Activated T-helper 1 cell treated with anti-CD3 and anti-CD28 coated beads, Interleukin-12 subunit alpha, Interleukin-12 subunit beta, Interleukin-2, Interleukin-4 antibody, amounts not matched to agents 30 ng/mL and 10 ng/mL and 1 ng/mL, durations not matched to agents 14 hours and 24 hours and 36 hours (primary cell): ENCODE measurements at places on chromosomes 5 and 9. TPM values are rescaled to one million over a fixed set of nuclear protein-coding genes. Genes with fewer than 3 reads are reported as not detected.
A peak's percentile ranks its signal among the peaks of the same experiment; 100 is the strongest.

DNA sequence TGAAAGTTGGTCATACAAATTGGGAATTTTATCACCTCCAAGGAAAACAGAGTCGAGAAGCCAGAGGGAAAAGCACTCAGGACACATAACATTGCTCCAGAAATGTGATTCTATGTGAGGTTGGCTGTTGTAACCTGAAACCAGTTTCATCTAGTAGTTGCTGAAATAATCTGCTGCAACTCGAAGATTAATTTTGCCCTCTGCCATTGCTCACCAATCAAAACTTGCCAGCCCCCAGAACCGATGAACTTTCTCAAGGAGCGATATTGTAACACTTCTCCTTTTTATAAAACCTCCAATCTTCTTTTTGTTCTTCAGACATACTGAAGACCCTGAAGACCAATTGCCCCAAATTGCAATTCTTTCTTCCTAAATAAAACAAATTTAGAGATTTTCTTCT, 31.1 kb downstream of the C5orf58 start:
- H3K4me1 ChIP-seq = peaks cover 91% of the 10 kb centered on the region
- H3K27ac ChIP-seq = peak overlapping the region; percentile 55
- peaks cover 80% of the 10 kb centered on the region for H3K36me3 ChIP-seq
- no peak overlapping the region for H3K4me3 ChIP-seq

DNA sequence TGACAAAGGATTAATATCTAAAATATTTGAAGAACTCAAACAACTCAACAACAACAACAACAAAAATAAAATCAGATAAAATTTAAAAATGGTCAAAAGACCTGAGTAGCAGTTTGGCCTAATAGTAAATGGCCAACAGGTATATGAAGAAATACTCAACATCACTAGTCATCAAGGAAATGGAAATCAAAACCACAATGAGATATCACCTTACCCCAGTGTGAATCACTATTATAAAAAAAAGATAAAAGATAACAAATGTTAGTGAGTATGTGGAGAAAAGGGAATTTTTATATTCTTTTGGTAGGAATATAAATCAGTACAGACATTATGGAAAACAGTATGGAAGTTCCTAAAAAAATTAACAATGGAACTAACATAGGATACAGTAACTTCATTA, 247.9 kb upstream of the TRPC7 start:
- H3K4me1 ChIP-seq = no peaks in the 10 kb centered on the region
- no peaks in the 10 kb centered on the region for H3K27me3 ChIP-seq
- no peak overlapping the region for H3K27ac ChIP-seq

GRCh38 chr5:145531038-145531734, 304.0 kb downstream of the PRELID2 start:
- H3K4me1 ChIP-seq = no peaks in the 10 kb centered on the region
- no peak for DNase-seq
- H3K27me3 ChIP-seq = no peaks in the 10 kb centered on the region
- no peak overlapping the region for H3K4me3 ChIP-seq
- no peak overlapping the region for H3K27ac ChIP-seq

DNA sequence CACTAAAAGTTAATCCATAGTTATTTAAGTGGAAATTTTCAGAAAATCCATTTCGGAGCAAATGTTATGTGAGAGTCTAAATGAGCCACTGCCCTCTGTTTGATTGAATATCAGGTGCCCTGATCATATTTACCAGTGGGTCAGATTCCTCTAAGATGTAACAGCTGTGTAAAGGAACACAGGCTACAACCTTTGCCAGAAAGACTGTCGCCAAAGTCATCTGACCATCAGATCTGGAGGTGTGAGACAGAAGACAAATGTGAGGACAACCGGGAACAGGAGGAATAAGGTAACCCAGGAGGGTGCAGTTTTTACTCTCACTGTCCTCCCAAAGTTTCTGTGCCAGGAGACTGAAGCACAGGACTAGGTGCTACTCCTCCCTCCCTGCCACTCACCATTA, 90.8 kb downstream of the CAAP1 start:
- no peaks in the 10 kb centered on the region for H3K27me3 ChIP-seq

SLC6A19 gene
- total RNA-seq = not detected in 2 replicates

RANBP17 gene
- not detected in 2 replicates for total RNA-seq

DNA sequence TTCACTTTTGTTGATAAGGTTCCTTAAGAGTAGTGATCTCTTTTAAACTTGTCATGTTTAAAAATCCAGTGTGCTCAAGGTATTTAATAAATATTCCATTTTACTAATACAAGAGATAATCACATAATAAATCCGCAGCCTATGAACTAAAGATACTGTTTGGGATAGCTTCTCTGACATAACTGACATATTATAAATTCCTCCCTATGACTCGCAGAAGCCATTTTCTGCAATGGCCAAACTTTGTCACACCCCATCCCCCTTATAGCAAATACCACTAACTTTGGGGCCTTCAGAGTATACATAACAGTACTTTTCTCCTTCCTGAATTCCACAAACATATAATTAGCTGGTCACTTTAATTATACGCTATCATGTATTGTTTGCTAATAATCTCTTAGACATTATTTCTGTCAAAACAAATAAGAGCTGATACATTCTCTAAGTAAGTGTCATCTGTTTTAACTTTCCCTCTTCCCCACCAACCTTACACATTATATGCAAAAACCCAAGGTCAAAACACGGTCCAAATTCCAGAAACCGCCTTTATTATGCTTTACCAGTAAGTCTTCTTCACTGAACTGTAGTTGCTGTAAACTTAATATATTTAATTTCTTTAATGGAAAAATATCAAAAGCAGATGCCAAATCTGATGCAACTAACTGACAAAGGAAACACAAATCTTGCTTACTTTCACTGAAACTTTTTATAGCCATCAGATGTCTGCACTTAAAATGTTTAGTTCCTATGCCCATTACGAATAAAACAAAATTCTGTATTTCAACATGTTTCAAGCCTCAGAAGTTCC, 971 bp downstream of the TMEM267 start:
- H3K27ac ChIP-seq = peak overlapping the region; percentile 100
- H3K4me3 ChIP-seq = peak overlapping the region; percentile 97
- peaks cover 4% of the 10 kb centered on the region for H3K36me3 ChIP-seq
- no peaks in the 10 kb centered on the region for H3K27me3 ChIP-seq
- peaks cover 34% of the 10 kb centered on the region for H3K4me1 ChIP-seq

MYMK gene
- total RNA-seq = not detected in 2 replicates

GRCh38 chr5:42429694-42430093, 6.5 kb downstream of the GHR start:
- no peak overlapping the region for H3K27ac ChIP-seq
- no peak overlapping the region for H3K4me3 ChIP-seq
- H3K4me1 ChIP-seq = no peaks in the 10 kb centered on the region
- DNase-seq = no peak

- no peak for DNase-seq
- no peaks in the 10 kb centered on the region for H3K36me3 ChIP-seq
- peaks cover 4% of the 10 kb centered on the region for H3K4me1 ChIP-seq
- H3K27me3 ChIP-seq = peaks cover 12% of the 10 kb centered on the region
These were observed 6.5 kb downstream of the ZNF462 start for GRCh38 chr9:106869458-106869857.

DNA sequence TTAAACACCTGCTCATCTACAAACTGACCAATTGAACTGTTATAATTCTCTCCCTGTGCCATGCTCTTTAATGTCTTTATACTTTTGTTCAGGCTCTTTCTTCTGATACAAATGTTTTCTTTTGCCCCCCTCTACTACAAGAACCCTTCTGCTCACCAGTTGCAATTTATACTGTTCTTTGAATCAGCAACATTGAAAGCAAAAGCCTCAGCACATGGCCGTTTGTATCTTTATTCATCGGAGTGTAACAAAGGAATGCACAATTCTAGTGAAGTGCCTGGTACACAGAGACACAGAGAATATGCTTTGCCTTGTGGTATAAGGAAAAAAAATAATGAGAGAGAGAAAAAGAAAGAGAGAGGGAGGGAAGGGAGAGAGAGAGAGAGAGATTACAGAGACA, 547.1 kb downstream of the CDH12 start:
- no peaks in the 10 kb centered on the region for H3K27me3 ChIP-seq
- no peaks in the 10 kb centered on the region for H3K4me1 ChIP-seq
- no peak overlapping the region for H3K4me3 ChIP-seq
- H3K27ac ChIP-seq = no peak overlapping the region
- H3K36me3 ChIP-seq = no peaks in the 10 kb centered on the region

DNA sequence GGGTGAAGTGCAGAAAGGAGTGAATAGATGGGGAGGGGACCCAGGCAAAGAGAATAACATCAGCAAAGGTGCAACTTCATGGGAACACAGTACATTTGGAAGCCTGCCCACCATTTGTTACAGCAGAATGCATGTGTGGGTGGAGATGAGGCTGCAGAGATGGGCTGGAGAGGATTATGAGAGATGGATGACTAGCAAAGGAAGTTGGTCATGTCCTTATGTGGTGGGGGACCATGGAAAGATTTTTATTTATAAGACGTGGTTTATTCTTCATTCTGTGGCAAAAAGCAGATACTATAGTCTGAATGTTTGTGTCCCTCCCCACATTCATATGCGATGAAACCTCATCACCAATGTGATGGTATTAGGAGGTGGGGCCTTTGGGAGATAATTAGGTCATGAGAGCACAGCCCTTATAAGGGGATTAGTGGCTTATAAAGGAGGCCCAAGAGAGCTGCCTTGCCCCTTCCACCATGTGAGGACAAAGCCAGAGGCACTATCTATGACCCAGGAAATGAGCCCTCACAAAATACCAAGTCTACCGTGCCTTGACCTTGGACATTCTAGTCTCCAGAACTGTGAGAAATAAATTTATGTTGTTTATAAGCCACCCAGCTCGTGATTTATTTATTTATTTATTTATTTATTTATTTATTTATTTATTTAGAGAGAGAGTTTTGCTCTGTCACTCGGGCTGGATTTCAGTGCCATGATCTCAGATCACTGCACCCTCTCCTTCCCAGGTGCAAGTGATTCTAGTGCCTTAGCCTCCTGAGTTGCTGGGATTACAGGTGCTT, 483.7 kb downstream of the RAB3C start:
- H3K4me3 ChIP-seq = no peak overlapping the region
- peaks cover 9% of the 10 kb centered on the region for H3K27me3 ChIP-seq
- no peak for DNase-seq
- H3K4me1 ChIP-seq = peaks cover 7% of the 10 kb centered on the region
- H3K27ac ChIP-seq = no peak overlapping the region

DNA sequence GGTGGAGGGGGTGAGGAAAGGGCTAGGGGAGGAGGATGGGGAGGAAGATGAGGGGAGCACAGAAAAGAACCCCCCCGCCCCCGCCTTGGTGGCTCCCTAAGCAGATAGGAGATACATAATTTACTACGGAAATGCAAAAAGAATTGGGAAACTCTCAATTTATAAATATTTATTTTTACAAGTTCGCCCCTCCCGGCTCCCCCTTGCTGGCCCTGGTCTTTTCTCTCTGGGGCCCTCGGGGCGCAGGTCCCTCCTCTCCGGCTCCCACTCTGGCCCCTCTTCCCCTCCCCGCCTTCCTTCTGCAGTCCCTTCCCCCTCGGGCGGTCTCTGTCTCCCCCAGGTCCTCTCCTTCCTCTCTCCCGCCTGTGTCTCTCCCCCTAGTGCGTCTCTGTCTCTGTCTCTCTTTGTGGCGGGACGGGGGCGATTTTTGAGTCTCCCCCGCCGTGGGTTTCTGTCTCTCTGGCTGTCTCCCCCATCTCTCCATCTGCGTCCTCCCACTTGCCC, 173.6 kb upstream of the IER5L start:
- no peak overlapping the region for H3K4me3 ChIP-seq
- H3K27ac ChIP-seq = no peak overlapping the region
- no peak for DNase-seq
- H3K36me3 ChIP-seq = no peaks in the 10 kb centered on the region
- peaks cover 14% of the 10 kb centered on the region for H3K27me3 ChIP-seq
- peaks cover 2% of the 10 kb centered on the region for H3K4me1 ChIP-seq
